Right ventricle myocardium superior (tissue), 1 donor: ENCODE measurements at places on chromosomes 7 and 10. TPM values are rescaled to one million over a fixed set of nuclear protein-coding genes. Genes with fewer than 3 reads are reported as not detected.

The PROSER2 gene
- 0.97 TPM for total RNA-seq

The NPY gene
- total RNA-seq, result not detected

The H2BK1 gene
- total RNA-seq, result not detected

The MKX gene
- not detected for total RNA-seq

The MMS19 gene
- 34.0 TPM for total RNA-seq

The VWDE gene
- not detected for total RNA-seq

The SORBS1 gene
- 697 TPM for total RNA-seq

The GRIFIN gene
- not detected for total RNA-seq

The A1CF gene
- total RNA-seq, result 0.16 TPM
